ENCODE measurements at places on chromosomes 11 and 22.

DNA sequence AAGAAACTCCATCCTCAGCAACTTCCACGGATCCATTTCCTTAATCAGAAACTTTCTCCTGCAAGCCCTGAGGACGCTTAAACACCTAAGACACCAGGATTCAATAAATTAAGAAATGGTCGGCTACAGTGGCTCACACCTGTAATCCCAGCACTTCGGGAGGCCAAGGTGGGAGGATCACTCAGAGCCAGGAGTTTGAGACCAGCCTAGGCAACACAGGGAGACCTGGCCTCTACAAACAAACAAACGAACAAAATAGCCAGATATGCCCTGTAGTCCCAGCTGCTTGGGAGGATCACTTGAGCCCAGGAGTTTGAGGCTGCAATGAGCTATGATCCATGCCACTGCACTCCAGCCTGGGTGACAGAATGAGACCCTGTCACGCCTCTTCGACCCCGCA lies 46.7 kb downstream of the RPUSD4 start:
- no peak for DNase-seq

DNA sequence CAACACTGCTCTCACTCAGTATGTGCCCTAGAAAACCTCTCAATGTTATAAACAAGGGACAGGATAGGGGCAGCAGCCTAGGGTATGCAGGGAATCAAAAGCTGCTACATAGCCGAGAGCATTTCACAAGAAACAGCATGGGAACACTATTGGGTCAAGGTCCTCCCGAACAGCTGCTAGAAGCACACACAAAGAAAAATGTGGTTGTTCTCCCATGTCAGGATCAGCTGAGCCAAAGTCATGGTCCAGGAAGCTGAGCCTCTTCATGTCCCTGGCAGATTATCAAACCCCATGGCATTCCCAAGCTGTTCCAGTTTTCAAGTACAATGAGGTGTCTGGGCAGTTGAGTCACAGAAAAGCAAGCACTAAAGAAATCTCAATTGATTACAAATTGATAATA lies 21.0 kb upstream of the GDPD4 start:
- DNase-seq = no peak

- no peak for DNase-seq
Measured at GRCh38 chr11:128424271-128424711, 163.1 kb downstream of the ETS1 start.

GRCh38 chr11:117187007-117187406 lies 8.5 kb downstream of the SIDT2 start:
- DNase-seq = no peak

GRCh38 chr22:23470811-23471389 lies 109.2 kb downstream of the IGLL1 start:
- no peak for DNase-seq

DNA sequence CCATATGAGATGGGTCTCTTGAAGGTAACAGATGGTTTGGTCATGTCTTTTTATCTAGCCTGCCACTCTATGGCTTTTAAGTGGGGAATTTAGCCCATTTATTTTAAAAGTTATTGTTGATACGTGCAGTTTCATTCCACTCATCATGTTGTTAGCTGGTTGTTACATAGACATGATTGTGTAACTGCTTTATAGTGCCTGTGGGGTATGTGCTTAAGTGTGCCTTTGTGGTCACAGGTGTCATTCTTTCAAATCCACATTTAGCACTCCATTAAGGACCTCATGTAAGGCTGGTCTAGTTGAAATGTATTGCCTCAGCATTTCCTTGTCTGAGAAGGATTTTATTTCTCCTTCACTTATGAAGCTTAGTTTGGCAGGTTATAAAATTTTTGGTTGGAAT lies 263.8 kb upstream of the LUZP2 start:
- no peak for DNase-seq

DNA sequence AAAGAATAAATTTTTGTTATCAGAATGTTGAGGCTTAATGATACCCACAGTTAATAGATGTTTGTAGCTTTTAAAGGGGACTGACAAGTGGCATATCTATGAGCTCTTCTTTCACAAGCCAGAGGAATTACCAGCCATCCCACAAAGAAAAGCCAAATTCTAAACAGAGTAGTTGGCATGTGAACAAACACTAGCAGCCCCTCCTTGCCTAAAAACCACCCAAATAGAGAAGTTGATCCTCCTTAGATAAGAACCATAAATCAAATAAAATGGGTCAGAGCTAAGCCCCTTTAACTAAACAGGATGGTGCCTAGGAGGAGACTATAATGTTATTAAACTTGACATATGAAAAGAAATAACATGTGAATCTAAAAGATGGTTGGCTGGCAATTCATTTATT lies 11.4 kb downstream of the LPXN start:
- DNase-seq = no peak

DNA sequence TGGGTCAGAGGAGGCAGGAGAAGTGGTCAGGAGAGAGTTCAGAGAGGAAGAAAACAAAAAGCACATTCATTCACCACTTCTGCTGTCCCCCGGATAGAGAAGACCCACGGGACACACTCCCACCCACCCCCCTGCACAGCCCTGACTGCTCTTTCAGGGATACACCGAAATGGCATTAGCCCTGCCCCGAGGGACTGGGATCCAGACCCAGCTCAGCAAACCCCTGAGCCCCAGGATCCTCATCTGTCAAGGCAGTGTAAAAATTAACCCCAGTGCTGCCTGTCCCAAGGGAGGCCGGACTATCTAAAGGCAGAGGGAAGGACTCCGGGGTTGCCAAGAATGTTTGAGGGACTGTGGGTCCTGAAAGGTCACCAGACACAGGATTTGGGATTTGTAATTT lies 31.2 kb downstream of the TPBGL start:
- DNase-seq = no peak

Measured in SW 1271 (cell line).